NK-92 treated with Interleukin-12 subunit alpha and Interleukin-12 subunit beta, amount 100 ng/mL, for 24 hours (cell line): ENCODE measurements at places on chromosomes 3 and 15.

- no peak for DNase-seq
Measured at GRCh38 chr15:84625123-84625522, 24.3 kb downstream of the ZSCAN2 start.

GRCh38 chr3:42214565-42215283 is 51.3 kb downstream of the CCK start:
- no peak for DNase-seq

DNA sequence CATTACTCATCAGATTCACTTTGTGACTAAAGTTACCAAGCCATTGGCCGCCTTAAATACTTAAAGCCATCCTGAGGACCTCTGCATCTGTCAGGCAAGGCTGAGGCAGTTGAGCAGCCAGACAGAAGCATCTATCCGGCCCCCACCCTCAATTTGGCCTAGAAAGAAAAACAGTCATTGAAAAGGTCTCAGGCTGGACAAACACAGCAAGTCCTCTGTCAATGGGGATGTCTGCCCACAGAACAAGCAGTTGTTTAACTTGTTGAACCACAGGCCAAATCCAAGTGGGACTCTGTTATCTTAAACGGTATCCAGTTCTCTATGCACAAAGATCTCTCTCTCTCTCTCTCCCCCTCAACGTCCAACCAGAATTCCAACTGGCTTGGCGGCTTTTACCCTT is 2.8 kb downstream of the ZIC4 start:
- DNase-seq, result no peak

DNA sequence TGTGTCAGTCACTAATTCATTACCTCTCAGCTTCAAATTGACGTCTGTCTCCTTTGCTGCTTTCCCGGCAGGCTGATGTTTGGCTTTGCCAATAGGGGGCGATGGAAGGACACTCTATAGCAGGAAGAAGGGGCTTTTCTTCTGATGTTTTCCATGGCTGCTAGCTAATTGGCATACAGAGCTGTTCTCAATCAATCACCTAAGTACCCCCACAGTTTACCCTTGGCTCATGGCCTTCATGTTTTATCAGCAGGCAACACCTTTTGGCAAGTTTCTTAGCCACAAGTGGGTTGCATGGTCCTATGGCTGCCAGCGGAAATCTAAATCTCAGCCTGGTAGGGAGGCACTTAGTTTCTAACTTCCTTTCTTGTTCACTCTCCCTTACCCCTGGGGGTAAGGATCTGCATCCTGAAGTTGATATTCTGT is 45.0 kb downstream of the ESYT3 start:
- peak; percentile 12 for DNase-seq

GRCh38 chr3:4680871-4681300 is 187.7 kb downstream of the ITPR1 start:
- no peak for DNase-seq

- DNase-seq, result no peak
Measured at GRCh38 chr15:52351206-52351908, 55.8 kb upstream of the MYO5C start.

GRCh38 chr15:29668120-29668602 is 154.1 kb downstream of the TJP1 start:
- DNase-seq, result peak; percentile 50

DNA sequence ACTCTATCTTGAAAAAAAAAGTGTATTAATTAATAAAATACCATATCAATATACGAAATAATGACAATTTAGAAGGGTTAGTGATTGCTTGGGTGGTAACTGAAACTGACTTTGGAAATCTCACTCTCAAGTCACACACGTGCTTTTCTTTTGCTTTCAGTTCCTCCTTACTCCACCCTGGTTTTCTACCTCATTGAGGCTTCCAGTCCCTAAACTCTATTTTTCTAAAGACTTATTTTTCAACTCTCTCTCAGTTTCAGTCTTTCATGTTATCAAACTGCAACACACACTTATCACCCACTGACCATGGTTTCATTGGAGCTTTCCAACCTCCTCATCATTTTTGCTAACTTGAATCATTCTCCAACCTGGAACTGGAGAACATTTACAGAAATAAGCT is 23.5 kb downstream of the IL12A start:
- no peak for DNase-seq

DNA sequence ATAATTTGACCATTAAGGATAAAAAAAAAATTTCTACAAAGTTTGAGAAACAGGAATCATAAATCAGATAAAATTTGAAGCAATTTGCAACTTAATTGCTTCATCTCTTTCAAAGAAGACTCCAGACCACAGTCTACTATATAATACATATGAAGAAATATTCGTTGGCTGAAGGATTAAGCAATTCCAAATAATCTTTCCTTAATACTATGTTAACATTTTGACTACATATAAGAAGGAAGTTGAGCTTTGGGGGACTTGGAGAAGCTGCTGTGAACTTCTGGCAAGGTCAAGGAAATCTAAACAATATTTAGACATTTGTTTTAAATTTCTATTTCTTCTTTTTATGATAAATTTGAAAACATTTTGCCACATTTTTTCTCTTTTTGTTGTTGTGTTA is 13.5 kb upstream of the GABRR3 start:
- no peak for DNase-seq

GRCh38 chr15:40344631-40345120 is 3.9 kb upstream of the CCDC9B start:
- peak; percentile 41 for DNase-seq

DNA sequence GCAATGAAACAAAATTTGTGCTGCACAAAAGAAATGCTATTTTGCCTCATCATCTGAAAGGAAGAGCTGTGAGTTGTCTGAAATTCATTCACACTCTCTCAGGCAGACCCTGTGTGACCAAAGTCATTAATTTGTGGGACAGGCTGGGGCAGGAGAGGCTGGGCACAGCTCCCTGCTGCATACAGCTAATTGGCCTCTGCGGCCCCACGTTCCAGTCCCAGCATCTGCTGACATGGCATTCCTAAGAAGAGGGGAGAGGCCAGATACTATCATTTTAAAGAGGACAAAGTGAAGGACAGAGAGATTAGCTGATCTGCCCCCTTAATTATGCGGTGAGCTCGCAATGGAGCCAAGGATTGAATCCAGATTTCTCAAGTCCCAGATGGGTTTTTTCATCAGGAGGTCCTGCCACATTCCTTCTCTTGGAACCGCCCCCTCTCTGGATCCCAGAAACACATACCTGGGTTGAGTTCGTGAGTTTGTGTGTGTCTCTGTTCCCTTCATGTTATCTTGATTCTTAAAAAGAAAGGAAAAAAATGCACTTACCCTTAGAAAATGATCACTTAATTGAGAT is 25.1 kb downstream of the POLR2M start:
- DNase-seq, result no peak

GRCh38 chr3:179695672-179696313 is 43.0 kb downstream of the USP13 start:
- no peak for DNase-seq

GRCh38 chr15:59688423-59688781 is 718 bp downstream of the BNIP2 start:
- DNase-seq, result no peak

- DNase-seq, result no peak
Measured at GRCh38 chr3:30145281-30145680, 461.1 kb upstream of the TGFBR2 start.

DNA sequence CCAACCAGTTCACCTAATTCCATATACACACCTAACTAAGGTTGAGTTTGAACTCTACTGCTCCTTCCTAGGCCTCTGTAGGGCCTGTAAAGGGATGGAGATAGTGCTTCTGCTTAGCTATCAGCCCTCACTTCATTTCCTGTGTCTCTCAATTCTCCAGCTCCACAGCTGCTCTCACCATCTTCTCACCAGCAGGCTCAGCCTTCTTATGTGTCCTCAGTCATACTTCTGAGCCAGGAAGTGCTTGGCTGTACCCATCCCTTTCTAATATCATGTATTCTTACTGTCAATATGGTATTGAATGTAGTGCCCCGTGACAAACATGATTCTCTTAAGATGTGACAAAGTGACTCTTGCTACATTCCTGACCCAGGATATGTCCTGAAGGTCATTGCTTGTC is 116.9 kb downstream of the SLC9A9 start:
- DNase-seq, result no peak
